Stimulated activated CD8-positive, alpha-beta memory T cell treated with anti-CD3 and anti-CD28 coated beads, Interleukin-7, amount 100 ng/mL, for 24 hours (primary cell): ENCODE measurements at places on chromosomes 3 and 15.

DNA sequence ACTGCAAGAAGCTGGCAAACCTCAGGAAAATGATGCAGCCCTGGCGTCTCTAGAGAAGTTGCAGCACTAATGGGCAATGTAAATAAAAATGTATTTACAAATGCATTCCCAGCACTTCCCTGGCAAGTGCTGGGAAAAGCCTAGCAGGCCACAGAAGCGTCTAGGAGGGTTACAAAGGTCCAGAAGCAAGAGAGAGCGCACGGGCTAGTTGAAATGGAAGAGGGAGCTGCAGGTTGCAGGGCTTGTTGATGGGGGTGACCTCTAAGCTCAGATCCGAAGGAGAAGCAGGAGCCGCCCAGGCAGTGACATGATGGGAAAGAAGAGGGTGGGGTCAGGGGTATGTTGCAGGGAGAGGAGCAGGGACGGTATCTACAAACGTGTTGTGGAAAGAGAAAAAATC lies 2.7 kb upstream of the KNL1 start:
- DNase-seq: no peak

- no peak for DNase-seq
These were observed 23.5 kb upstream of the LRTM1 start for GRCh38 chr3:54951405-54951804.

DNA sequence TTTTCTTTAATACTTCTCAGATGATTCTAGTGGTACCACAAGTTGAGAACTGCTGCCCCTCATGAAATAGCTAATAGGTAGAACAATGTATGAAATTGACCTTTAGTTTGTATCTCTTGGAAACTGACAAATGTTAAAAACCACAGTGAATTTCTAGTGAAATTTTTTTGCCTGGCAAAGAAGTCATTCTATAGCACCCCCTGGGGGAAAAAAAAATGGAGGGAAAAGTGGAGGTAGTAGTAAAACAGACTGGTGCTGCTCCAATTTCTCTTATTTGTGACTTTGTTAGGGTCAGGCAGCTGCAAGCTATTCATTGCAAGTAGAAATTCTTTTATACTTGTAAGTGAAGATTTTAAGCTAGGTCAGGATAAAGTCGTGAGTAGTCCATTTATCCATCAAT lies 605.0 kb downstream of the NLGN1 start:
- DNase-seq: no peak

GRCh38 chr15:45091161-45091560 lies 22.8 kb downstream of the DUOX2 start:
- DNase-seq: no peak

GRCh38 chr3:172707967-172708366 lies 2.9 kb downstream of the NCEH1 start:
- no peak for DNase-seq

DNA sequence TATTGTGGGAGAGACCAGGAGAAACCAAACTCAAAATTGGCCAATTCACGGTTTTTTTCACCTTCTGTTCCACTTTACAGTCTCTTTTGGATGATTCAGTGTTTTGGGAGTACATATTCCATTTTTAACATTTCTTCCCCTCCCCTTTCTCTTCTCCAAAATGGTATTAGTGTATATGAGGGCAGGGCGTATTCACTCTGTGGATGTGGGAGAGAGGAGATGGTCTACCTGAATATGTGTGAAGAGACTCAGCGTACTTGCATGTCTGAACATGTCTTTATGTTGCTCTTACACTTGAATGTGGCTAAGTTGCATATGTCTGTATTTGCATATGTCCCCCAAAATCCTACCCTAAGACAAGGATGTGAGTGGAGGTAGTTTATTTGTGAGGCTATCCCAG lies 291.0 kb upstream of the PPP2R3A start:
- DNase-seq: no peak

DNA sequence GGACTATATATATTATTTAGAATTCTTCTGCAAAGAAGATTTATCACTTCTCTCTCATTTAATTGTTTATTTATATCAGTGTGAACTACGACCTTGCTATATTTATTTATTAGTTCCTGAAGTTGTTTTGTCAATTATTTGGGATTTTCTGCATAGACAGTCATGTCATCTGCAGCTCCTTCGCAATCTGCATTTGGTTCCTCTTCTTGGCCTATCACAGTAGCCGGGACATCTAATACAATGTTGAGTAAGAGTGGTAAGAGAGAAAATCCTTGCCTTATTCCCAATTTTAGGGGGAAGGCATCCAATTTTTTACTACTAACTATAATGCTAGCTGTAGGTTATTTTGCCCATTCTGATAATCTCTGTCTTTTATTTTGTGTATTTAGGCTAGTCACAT lies 39.4 kb downstream of the FOXL2 start:
- DNase-seq: no peak

GRCh38 chr3:54146506-54147239 lies 24.3 kb downstream of the CACNA2D3 start:
- no peak for DNase-seq

DNA sequence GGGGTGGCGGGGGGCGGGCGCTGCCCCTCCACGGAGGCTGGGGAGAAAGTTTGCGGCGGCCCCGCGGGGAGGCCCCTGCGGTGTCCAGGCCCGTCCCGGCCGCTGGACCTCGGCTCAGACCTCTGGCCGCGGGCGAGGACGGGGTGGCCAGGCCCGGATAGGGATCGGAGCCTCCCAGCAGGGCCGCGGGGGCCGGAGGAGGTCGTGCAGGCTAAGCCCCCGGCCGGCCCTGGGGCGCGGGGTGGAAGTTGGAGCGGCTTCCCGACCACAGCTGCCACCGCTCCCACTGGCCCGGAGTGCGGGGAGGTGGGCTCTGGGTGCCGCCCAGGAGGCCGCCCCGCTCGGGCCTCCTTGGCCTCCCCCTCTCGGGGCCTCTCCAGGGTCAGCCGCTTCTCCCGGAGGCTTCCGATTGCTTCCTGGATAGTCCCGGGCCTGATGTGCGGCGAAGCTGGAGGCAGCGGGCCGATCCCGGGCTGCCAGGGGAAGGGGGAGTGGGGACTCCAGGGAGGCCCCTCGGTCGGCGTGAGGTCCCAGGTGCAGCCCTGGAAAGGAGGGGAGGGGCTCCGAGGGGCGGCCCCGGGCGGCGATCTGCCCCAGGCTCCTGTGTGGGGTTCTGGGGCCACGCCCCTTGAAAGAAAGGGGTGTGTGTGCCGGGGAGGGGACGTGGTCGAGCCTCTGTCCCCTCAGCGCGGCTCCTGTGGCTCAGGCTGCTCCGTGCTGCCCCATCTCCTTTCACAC lies 907 bp downstream of the PLXNA1 start:
- DNase-seq: peak; percentile 8

DNA sequence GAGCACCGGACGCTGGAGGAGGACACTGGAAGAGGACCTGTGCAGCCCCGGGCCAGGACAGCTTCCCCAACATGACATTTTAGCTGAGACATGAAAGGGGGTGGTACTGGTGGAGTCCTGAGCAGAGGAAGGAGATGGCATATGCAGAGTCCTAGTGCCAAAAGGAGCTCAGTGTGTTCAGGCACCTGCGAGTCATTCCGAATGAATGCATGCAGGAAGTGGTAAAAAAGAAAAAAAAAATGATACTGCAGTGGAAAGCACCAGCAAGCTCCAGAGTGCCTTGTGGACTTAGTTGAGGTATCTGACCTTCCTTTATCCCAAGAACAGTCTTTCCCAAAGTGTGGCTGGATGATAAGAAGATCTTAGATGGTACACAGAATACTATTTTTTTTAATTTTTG lies 6.6 kb upstream of the ZNF148 start:
- DNase-seq: no peak

DNA sequence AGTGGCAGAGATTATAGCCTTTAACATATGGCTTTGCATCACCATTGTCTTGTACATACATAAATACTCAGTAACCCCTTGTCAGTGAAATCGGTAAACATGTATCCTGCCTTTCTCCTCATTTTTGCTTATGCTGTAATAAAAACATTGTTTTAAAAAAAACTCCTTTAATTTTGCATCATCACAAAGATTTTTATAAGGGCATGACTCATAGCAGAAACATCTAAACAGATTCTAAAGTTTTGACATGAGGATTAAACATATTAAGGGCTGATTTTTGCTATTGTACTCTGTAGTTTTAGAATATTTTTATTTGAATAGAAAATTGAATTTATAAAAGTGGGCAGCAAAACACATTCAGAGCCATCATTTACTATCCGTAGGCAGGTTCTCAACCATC lies 275.9 kb downstream of the ZIC4 start:
- no peak for DNase-seq

DNA sequence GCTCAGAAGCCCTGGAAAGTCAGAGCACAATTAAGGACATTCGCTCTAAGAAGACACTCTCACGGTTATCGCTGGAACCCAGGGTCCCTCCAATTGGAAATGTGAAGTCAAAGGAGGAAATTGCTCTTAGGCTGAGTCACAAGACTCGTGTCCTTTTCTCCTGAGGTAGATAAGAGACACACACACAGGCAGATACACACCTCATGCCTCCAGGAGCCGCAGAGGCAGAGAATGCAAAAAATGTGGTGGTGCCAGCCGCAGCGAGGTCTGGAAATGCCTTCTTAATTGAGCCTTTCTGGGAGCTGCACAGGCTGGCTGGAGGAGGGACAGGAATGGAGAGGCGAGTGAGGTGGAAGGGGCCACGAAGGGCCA lies 189.3 kb downstream of the OPA1 start:
- no peak for DNase-seq

DNA sequence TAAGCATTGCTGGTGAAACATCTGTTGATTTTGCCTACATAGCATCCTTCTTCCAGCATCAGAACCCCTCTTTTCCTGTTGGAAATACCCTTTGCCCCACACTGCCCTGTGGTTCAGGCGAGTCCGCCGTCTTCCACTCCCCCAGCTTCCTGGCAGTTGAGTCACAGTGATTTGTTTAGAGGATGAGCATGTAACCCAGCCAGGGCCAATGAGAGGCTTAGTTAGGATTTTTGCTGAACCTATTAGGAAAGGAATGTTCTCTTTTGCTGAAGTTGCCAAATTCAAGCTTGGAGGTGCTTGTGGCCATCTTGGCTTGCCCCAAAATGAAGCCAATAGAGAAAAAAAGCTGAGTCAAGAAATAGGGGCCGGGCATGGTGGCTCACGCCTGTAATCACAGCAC lies 19.0 kb upstream of the MEX3B start:
- no peak for DNase-seq

- DNase-seq: no peak
These were observed 147.0 kb upstream of the VEPH1 start for GRCh38 chr3:157650172-157650571.

DNA sequence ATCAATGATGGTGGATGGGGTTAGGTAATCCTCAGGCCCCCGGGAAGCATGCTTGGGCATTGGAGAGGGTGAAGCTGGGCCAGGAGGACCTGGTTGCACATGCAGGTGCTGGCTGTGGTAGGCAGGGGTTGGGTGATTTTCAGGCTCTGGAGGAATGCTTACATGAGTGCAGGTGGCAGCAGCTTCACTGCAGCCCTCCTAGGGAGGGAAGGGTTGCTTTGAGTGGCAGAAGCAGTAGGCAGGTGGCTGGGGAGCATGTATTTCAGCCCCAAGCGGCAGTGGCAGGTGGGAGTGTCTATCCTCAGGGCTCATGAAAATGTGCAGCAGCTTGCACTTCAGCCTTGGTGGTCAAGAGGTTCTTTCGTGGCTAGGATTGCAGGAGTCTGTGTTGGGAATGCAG lies 230.0 kb upstream of the CTNNB1 start:
- no peak for DNase-seq

DNA sequence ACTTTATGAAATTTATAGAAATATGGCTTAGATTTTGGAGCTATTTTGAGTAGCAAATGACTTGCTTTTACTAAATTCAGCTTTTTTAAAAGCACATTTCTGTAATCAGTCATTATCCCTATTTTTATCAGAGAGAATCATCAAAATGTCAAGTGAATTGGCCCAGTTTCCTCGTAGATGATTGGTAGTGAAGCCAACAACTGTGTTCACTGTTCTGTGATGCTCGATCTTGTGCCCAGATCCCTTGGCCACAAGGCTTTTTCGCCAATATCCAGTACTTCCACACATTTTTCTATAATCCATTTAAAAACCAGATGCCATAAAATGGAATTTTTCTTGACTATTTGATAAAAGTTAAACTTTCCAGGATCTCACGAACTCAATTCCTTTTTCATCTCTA lies 336.5 kb downstream of the ZNF385D start:
- no peak for DNase-seq

- no peak for DNase-seq
These were observed 49.4 kb upstream of the SYNPR start for GRCh38 chr3:63228677-63229076.

DNA sequence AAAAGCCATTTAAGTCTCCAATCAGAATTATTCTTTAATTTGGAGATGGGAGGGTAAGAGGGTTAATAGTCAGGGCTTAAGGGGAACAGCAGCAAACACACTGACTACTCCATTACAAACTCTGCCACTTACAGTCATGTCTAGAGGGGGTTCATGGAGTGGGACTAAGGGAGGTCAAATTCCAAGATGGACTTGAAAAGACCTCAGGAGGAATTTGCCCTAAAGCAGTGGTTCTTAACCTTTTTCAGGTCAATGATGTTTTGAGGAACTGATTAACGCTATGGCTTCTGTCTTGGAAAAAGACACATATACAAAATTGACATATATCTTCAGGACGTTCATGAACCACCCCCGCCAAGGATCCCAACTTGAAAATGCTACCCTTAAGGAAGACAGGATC lies 13.9 kb downstream of the GOLIM4 start:
- no peak for DNase-seq

GRCh38 chr3:143648218-143648617 lies 200.1 kb downstream of the SLC9A9 start:
- no peak for DNase-seq

DNA sequence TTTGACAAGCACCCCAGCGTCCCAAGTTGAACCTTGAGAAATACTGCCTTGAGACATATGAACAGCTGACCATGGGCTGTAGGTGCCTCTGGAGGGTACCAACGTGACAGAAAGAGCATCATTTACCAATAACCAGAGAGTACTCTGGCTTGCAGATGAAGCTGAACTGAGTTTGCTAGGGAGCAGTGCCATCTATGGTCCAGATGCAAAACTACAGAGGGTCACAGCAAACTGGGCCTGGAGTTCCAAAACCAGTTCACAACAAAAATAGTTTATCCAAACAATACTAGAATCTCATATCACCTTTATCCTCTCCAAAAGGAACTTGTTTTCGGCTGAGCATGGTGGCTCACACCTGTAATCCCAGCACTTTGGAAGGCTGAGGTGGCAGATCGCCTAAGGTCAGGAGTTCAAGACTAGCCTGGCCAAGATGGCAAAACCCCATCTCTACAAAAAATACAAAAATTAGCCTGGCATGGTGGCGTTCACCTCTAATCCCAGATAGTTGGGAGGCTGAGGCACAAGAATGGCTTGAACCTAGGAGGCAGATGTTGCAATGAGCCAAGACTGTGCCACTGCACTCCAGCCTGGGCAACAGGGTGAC lies 69.3 kb downstream of the CHAC1 start:
- no peak for DNase-seq
